Head of caudate nucleus (tissue), 42 donors: ENCODE measurements at places on chromosomes 2 and 18.

- DNase-seq, result no peak
Measured at GRCh38 chr2:60884800-60885199, 3.4 kb downstream of the REL start.

- no peak for DNase-seq
Measured at GRCh38 chr18:55376387-55376786, 211.6 kb downstream of the TCF4 start.

GRCh38 chr2:216130346-216130971 lies 21.3 kb downstream of the XRCC5 start:
- no peak for DNase-seq

GRCh38 chr2:47310801-47311560 lies 92.0 kb upstream of the MSH2 start:
- DNase-seq, result peak; percentile 93

DNA sequence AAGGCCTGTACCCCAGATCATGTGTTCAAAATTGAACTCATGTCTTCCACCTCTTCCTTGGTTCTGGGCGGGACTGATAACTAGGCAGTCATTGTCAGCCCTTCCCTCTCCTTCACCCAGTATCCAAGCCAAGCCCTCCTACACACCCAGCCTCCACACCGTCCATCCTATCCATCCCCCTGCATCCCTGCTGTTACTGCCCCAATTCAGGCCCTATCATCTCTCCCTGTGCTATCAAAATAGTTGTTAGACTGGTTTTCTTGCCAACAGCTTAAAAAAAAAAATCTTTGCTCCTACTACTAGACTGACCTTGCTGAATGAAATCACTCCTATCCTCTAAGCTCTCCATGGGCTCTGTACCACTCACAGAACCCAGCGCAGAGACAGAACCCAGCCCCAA lies 32.8 kb downstream of the TGFA start:
- no peak for DNase-seq

DNA sequence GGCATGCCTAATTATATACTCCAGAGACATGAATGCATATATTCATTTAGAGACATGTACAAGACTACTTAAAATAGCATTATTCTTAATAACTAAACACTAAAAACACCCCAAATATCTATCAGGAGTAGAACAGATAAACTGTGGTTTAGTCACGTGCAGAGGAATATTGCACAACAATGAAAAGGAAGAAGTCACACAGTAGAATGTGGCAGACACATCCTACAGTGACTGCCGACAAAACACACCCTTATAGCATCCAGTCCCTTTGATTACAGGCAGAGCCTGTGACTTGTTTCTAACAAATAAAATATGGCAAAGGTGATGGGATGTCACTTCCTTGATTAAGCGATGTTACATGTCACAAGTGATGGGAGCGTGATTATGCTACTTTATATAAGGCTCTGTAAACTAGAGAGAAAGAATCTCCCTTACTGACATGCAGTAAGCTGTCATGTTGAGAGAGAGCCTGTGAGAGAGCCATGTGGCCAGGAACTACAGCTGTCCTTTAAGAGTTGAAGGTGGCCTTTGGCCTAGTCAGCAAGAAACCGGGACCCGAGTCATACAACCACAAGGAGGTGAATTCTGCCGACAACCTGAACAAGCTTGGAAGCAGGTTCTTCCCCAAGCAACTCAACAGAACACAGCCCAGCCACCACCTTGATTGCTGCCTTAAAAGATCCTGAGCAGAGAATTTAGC lies 39.1 kb upstream of the LGALSL start:
- no peak for DNase-seq

DNA sequence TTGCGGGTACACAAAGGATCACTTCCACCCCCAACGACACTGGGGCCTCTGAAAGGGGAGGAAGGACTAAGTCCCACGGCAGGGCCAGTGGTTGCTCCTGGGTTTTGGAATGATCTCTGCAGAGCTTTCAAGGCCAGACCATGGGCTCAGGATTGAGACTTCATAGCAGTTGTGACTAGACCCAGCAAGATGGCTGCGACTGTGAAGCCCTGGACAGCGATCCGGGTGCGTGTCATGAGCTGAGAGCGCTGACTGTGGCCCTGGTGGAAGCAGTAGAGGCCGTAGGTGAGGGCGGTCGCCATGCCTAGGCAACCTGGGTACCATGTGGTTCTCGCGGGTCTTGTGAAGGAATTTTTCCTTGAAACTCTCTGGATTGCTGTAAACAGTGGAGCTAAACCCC lies 27.3 kb downstream of the NCL start:
- DNase-seq, result no peak

GRCh38 chr2:239042551-239043320 lies 194.9 kb downstream of the TWIST2 start:
- no peak for DNase-seq

- no peak for DNase-seq
Measured at GRCh38 chr2:197893403-197894177, 89.2 kb downstream of the PLCL1 start.

- DNase-seq, result no peak
Measured at GRCh38 chr2:240629619-240629967, 4.3 kb downstream of the GPR35 start.

- DNase-seq, result peak; percentile 90
Measured at GRCh38 chr2:69893684-69894551, at the start of gene SNRNP27. TSS of gene SNRNP27 (plus strand) at chr2:69893956. CDS start at chr2:69893985, 29 bp downstream.

GRCh38 chr2:218125095-218125494 lies 733 bp upstream of the CXCR2 start:
- DNase-seq, result no peak

GRCh38 chr2:176794392-176794791 lies 418.2 kb upstream of the HNRNPA3 start:
- no peak for DNase-seq
